ENCODE measurements at places on chromosomes 13 and 19. TPM values are rescaled to one million over a fixed set of nuclear protein-coding genes. Genes with fewer than 3 reads are reported as not detected.

MARK4 gene
- 36.4 TPM for total RNA-seq

LGALS14 gene
- not detected for total RNA-seq

CD22 gene
- 1.3 TPM for total RNA-seq

ZNF560 gene
- not detected for total RNA-seq

EXOC3L2 gene
- not detected for total RNA-seq

DNA sequence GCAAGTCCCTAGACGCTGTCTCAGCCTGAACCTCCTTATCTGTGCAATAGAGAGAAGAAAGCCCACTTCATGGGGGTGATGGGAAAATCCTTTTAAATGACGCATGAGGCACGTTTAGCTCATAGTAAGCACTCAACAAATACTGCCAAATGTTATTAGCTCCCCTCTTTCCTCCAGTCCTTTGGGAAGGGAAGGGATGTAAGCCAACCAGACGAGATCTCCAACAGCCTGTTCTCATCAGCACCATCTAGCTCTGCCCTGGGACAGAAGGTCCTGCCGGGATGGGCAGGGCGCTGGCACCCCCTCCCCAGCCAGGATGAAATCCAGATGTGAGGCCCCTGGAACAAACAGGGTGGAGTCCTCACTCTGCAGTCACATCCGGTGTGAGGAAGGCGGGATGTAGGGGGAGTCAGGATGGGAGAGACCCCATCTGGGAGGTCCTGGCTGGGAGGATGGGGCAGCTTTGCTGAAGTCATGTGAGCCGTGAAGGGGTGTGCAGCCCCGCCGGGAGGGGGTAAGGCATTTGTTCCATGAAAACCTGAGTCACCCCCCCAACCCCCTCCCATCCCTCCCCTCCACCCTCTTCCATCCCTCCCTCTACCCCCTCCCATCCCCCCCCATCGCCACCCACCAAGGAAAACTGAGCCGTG is 4.6 kb downstream of the S1PR2 start:
- H3K27ac ChIP-seq, result peak overlapping the region; percentile 63
- no peaks in the 10 kb centered on the region for H3K27me3 ChIP-seq
- no peak for DNase-seq
- no peak overlapping the region for H3K4me3 ChIP-seq

GRCh38 chr13:74087357-74087756 is 46.8 kb downstream of the KLF12 start:
- no peak for DNase-seq
- H3K4me3 ChIP-seq, result no peak overlapping the region
- H3K27ac ChIP-seq, result no peak overlapping the region
- H3K36me3 ChIP-seq, result peaks cover 2% of the 10 kb centered on the region
- H3K27me3 ChIP-seq, result no peaks in the 10 kb centered on the region

DNA sequence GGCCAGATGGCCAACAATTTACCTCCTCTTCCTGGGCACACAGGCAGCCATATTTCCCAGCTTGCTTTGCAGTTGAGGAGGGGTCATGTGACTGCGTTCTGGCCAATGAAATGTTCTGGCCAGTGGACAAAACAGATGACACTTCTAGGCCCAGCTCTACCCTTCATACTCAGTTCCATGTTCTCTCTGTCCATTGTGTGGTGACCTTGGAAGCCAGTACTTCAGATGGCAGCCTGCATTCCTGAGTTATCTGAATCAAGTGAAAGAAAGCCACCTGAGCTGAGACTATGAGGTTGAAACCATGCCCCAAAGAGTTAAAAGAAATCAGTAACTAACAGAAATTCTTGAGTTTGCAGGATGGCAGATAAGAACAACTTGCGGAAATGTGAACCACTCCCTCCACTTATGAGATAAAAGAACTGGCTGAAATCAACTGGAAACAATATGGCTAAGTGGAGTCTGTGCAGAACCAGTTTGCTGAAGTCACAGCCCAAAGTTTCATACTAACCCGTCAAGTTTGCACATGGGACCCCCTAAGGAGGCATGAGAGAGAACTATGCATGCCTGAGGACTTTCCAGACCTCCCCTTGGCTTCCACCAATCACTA is 8.1 kb downstream of the FAM187B start:
- no peak overlapping the region for H3K27ac ChIP-seq
- H3K4me3 ChIP-seq, result no peak overlapping the region
- peaks cover 18% of the 10 kb centered on the region for H3K4me1 ChIP-seq
- no peak for DNase-seq
- no peaks in the 10 kb centered on the region for H3K27me3 ChIP-seq
- H3K36me3 ChIP-seq, result no peaks in the 10 kb centered on the region

GRCh38 chr13:97249093-97249795 is 27.1 kb downstream of the MBNL2 start:
- H3K27me3 ChIP-seq, result no peaks in the 10 kb centered on the region
- H3K4me1 ChIP-seq, result peaks cover 17% of the 10 kb centered on the region
- DNase-seq, result no peak
- H3K4me3 ChIP-seq, result no peak overlapping the region
- peaks cover 4% of the 10 kb centered on the region for H3K36me3 ChIP-seq

DNA sequence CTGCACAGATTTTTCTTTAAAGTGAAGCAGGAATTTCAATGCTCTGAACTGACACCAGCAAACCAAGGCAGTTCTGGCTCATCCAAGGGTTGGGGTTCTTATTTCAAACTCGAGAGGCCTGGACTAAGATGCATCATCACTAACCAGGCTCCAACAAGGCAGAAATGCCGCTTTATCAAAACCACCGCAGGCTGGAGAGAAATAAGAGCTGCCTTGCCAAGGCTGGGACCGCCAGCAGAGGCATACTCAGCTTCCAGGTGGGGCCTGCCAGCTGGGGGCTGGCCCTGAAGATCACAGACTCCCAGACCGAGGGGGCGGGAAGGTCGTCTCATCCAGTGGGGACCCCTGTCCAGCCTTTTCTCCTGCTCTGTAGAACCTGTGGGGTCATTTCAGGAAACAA is 37.4 kb upstream of the GAS6 start:
- no peak overlapping the region for H3K4me3 ChIP-seq
- no peak for DNase-seq
- H3K27ac ChIP-seq, result peak overlapping the region; percentile 34

GRCh38 chr19:31147234-31147633 is 202.0 kb downstream of the TSHZ3 start:
- H3K27ac ChIP-seq, result no peak overlapping the region
- H3K4me1 ChIP-seq, result peaks cover 2% of the 10 kb centered on the region
- H3K36me3 ChIP-seq, result no peaks in the 10 kb centered on the region
- DNase-seq, result no peak
- peaks cover 3% of the 10 kb centered on the region for H3K27me3 ChIP-seq
- no peak overlapping the region for H3K4me3 ChIP-seq

DNA sequence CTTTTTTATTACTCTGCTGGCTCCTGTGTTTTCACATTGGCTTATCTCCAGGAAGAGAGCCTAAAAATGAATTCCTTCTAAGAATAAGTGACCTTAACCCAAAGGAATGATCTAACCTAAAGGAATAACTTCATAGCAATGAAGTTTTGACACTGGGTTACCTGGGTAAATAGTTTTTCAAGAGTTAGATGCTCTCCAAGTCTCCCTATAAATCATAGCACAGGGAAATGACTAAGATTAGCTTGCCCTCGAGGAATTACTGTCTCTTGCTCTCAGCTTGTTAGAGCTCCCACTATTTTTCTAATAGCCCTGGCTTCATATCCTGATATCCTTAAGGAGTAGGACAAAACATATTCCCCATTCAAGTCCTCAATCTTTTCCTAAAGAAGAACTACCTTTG is 66.3 kb downstream of the SPRY2 start:
- H3K36me3 ChIP-seq, result no peaks in the 10 kb centered on the region
- H3K27me3 ChIP-seq, result no peaks in the 10 kb centered on the region
- H3K27ac ChIP-seq, result no peak overlapping the region
- no peak overlapping the region for H3K4me3 ChIP-seq
- no peaks in the 10 kb centered on the region for H3K4me1 ChIP-seq

GRCh38 chr19:3455960-3456601 is 24.2 kb downstream of the SMIM24 start:
- no peak for DNase-seq
- H3K27me3 ChIP-seq, result no peaks in the 10 kb centered on the region
- no peak overlapping the region for H3K4me3 ChIP-seq
- H3K27ac ChIP-seq, result no peak overlapping the region

- peaks cover 30% of the 10 kb centered on the region for H3K27me3 ChIP-seq
- H3K4me1 ChIP-seq, result peaks cover 16% of the 10 kb centered on the region
- peak within 1 kb of the TSS; percentile 82 for H3K27ac ChIP-seq
- peaks cover 5% of the 10 kb centered on the region for H3K36me3 ChIP-seq
Observed at GRCh38 chr19:43639519-43640423, at the start of gene CADM4. TSS of gene CADM4 (minus strand) at chr19:43639850. CDS start at chr19:43639790, 60 bp downstream.

DNA sequence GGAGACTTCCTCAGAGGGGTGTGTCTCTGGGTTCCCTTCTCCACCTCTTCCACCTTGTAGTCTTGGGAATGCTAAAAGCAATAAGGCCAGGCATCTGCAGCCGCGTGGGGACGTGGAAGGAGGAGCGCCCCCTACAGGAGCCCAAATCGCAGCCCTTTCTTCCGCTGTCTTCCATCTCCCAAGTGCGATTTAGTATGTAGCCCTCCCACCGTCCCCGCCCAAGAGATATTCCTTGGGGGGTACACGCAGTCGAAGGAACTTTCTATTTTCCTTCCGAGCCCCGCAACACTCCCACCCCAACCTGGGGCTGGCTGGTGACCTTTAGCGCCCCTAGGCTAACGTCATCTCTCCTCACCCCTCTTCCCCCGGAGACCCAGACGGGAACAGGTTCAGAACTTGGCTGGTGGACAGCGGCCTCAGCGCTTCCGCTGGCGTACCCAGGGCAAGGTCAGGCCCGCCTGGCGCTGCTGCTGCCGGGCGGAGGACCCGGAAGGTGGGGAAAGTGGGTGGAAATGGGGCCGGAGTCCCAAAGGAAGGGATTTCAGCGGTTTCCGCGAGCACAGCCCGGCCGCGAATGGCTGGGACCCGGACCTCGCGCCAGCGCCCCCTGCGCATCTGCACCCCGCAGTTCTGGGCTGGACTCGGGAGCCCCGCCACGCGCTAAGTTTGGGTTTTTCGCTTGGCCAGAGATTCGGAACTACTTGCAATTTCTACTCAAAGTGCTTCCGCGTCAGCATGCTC is 2.1 kb upstream of the PCDH8 start:
- peaks cover 6% of the 10 kb centered on the region for H3K4me1 ChIP-seq
- no peak for DNase-seq
- peaks cover 65% of the 10 kb centered on the region for H3K27me3 ChIP-seq

DNA sequence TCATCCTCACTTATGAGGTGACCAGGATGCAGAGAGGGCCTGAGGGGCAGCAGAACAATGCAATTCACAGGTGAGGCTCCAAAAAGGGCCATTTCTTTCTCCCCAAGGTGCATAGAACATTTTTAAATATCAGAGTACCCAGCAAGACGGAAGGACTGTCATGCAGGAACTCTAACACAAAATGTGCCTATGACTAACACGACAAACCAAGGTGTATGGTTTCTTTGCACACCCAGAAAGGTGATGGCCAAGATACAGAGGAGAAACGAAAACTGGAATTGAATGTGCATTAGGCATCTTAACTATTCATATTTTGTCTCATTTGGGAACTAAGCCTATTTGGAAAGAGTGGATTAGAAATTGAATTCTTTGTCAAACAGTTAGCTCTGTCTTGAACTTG is 29.9 kb downstream of the SHISA2 start:
- no peak overlapping the region for H3K27ac ChIP-seq
- no peak overlapping the region for H3K4me3 ChIP-seq
- peaks cover 4% of the 10 kb centered on the region for H3K4me1 ChIP-seq
- H3K36me3 ChIP-seq, result peaks cover 3% of the 10 kb centered on the region
- peaks cover 28% of the 10 kb centered on the region for H3K27me3 ChIP-seq

All from T-helper 17 cell (primary cell).